ENCODE measurements at places on chromosomes 11 and 22.

DNA sequence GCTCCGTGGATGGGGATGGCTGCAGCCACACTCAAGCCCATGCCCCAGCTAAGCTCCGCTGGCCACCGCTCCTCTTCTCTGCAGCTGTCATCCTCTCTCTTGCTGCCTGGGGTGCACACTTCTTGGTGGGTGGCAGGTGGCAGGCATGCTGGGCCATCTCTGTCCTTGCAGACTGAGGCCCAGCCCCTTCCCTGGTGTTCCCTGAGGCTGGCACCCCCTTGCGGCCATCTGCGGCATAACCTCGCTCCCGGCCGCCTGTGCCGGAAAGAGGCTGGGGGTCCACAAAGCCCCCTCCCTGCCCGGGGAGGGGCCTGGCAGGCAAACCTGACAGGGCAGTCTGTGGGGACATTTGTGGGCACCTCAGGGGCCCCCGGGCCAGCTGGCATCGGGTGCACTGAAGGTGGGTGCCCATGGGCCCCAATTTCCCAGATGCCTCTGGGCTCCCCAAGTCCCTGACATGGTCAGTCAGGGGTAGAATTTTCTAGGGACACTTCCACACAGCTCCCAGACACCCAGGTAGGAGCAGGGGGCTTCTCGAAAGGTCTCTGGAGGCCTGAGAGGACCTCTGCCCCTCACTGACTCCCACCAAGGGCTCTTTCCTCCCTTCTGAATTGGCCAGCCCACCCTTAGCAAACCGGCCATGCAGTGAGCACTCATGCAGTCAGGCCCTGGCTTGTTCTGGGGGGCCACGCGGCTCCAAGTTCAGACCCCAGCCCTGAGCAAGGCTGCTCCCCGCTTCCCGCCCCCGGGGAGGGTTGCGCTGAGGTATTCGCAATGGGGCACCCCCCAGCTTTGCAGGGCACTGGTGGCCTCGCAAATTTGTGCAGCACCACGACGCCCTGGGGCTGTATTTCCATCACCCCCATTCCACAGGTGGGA is 23.5 kb upstream of the TH start:
- peak; percentile 3 for DNase-seq

GRCh38 chr11:83355391-83355790 is 69.2 kb upstream of the CCDC90B start:
- DNase-seq, result no peak

- DNase-seq, result peak; percentile 44
Observed at GRCh38 chr11:21567645-21568290, 625.1 kb upstream of the ANO5 start.

- no peak for DNase-seq
Observed at GRCh38 chr11:75795276-75796090, 19.5 kb upstream of the UVRAG start.

DNA sequence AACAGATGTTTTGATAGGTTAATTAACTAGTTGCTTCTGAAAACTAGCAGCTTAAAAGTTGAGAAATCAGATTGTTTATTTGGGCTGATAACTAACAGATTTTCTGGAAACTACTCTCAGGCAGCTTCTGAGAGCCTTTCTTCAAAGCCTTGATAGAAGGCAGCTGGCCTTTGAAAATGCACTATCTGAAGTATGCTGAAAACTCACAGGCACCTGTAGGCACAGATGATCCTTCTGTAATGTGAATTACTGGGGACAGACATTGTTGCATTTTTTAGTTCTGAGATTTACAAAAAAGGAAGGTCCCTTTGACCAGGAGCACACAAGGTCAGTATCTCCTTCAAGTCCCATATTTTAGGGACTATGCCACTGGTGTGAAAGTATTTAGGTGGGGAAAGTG is 460.8 kb upstream of the CNTN5 start:
- DNase-seq, result no peak

GRCh38 chr11:115931548-115932083 is 427.4 kb upstream of the CADM1 start:
- no peak for DNase-seq

DNA sequence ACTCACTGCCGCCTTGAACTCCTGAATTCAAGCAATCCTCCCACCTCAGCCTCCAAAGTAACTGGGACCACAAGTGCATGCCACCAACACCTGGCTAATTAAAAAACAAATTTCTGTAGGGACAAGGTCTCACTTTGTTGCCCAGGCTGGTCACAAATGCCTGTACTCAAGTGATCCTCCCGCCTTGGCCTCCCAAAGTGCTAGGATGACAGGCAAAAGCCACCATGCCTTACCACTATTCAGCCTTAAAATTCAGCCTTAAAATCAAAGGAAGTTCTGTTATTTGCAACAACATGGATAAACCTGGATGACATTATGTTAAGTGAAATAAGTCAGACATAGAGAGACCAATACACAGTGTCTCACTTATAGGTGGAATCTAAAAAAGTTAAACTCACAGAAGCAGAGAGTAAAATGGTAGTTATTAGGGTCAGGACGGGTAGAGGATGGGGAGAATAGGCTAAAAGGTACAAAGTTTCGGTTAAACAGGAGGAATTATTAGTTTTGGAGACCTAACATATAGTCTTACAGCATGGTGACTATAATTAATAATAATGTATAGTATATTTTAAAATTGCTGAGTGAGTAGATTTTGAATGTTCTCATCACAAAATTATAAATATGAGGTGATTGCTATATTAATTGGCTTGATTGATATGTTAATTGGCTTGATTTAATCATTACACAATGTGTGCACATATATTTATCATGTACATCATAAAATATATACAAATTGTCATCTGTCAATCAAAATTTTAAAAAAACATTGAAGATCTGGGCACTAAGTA is 6.2 kb upstream of the ZNF280A start:
- no peak for DNase-seq

GRCh38 chr22:40128989-40129388 is 48.7 kb upstream of the TNRC6B start:
- DNase-seq, result no peak

- DNase-seq, result peak; percentile 61
Observed at GRCh38 chr11:79087238-79087960, 353.4 kb downstream of the TENM4 start.

- DNase-seq, result no peak
Observed at GRCh38 chr11:10601837-10602236, 33.4 kb upstream of the LYVE1 start.

- no peak for DNase-seq
Observed at GRCh38 chr11:128451652-128452470, 135.5 kb downstream of the ETS1 start.

DNA sequence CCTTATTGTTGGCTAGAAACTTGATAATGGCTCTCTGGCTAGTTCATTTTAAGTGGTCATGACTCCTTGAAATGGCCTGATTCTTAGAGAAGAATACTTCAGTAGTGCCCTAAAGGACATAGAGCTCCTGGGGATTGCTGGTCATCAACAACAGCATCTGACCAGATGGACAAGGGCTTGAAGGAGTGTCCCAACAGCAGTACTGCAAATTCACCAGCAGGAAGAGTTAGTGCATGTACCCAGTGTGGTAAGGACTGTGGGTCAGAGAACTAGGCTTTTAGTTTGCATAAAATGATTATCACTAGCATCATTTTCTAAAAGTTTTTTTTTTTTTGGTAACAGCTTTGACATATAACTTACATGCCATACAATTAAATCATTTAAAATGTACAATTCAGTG is 39.5 kb upstream of the CUL5 start:
- DNase-seq, result no peak

GRCh38 chr22:38731703-38732161 is 24.1 kb downstream of the SUN2 start:
- no peak for DNase-seq

DNA sequence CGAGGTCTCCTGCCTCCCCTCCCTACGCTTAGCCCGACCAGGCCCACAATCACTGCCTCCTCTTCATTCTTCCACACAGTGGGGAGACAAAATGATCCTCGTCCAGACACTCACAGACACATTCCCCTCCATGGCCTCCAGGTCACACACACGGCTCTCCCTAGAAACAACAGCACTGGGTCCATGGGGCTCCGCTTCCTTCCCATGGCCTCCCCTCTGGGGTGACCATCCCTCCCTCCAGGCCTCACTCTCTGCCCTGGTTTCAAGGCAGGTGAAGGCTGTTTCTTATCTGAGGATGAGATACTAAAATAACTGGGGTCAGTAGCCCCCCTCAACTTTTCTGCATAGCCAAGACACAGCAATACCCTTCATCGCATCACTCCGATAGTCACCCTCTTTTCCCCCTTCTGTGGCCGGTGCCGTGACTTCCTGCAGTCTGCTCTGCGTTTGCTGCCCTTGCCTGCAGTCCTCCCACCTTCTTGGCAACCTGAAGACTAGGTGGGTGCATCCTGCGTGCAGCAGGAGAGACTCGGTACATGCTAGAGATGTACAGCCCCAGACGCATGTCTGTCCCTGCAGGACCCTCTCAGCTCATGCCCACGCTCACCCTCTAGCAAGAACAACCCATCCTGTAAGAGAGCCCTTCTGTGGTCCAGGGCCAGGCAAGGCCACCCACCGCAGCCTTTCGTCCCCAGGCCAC is 55.8 kb downstream of the CD6 start:
- DNase-seq, result no peak

DNA sequence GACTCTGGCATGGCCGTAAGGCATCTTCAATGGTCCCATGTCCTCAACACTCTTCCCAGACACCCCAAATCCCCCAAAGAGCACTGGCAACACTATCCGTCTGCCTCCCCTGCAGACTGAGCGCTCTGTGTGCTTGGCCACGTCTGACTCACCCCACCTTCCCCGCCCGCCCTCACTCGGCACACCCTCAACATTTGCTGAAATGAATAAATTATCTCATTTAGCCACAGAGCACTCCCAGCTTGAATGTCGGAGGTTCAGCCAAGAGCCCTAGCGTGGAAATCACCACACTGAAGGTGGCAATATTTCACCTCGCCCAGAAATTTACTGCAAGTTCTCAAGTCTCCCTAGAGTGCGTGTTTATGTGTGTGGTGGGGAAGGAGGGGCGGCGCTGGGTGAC is 46.6 kb upstream of the TCF20 start:
- DNase-seq, result peak; percentile 55

DNA sequence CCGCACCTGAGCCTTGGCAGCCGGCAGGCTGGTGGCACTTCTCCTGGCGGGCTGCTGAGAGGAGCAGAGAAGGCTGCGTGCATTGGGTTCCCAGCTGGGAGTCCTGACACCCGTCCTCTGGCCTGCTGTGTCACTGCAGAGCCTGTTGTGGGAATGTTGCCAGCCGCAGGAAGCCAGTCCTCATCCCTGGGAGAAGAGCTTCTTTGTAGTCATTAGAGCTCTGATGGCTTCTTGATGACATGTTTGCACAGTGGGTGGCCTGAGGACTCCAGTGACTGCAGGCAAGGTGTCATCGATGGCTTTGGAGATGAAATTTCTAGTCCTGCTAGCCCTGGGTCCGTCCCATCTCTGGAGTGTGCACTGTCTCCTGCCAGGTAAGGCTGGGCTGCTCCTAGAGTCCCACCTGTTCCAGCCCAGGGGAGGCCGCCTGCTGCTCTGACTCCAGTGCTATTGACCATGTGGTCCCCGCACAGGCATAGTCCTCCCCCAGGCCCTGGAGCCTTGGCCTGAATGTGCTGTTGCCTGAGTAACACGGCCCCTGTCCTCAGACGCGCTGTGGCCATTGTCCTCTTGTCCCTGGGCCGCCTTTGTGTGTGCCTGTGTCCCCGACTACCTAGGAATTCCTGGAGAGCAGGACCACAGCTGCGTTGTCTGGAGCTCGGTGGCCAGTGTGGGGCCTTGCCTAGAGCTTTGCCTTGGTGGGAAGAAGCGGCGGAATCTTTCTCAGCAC is 129.2 kb downstream of the CACNA1I start:
- no peak for DNase-seq

DNA sequence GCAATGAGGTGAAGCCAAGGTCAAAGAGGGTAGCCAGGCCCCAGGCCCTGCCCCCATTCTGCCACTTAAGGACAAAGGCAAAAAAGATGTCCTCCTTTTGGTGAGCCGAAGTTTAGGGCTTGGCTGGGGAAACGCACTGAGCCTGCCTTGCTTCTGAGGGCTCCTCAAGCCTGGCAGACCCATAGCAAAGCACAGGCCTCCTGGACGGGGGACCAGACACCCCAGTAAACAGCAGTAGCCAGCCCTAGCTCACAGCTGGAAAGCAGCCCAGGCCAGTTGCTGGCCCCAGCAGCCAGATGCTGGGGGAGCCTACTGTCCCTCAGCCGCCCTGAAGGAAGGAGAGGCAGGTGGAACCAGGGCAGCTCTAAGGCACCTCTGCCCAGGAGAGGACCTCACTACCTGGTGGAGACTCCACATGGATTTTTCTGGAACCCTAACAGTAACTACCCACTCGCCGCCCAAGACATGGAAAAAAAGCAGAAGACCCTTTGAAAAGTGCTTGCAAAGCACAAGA is 3.8 kb upstream of the PYGM start:
- no peak for DNase-seq

DNA sequence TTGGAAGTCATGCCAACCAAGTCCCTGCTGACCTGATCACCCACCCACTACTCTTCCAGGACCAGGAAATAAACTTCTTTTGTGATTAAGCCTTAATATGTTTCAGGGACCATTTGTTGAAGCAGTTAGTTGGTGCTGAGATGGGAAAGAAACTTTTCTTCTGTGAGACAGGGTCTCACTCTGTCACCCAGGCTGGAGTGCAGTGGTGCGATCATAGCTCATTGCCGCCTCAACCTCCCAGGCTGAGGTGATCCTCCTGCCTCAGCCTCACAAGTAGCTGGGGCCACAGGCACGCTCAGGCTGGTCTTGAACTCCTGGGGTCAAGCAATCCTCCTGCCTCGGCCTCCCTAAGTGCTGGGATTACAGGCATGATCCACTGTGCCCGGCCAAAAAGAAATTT is 10.6 kb downstream of the SUSD2 start:
- no peak for DNase-seq

GRCh38 chr11:44876906-44877305 is 73.8 kb downstream of the TP53I11 start:
- DNase-seq, result no peak

- DNase-seq, result no peak
Observed at GRCh38 chr11:115682888-115683287, 178.7 kb upstream of the CADM1 start.

DNA sequence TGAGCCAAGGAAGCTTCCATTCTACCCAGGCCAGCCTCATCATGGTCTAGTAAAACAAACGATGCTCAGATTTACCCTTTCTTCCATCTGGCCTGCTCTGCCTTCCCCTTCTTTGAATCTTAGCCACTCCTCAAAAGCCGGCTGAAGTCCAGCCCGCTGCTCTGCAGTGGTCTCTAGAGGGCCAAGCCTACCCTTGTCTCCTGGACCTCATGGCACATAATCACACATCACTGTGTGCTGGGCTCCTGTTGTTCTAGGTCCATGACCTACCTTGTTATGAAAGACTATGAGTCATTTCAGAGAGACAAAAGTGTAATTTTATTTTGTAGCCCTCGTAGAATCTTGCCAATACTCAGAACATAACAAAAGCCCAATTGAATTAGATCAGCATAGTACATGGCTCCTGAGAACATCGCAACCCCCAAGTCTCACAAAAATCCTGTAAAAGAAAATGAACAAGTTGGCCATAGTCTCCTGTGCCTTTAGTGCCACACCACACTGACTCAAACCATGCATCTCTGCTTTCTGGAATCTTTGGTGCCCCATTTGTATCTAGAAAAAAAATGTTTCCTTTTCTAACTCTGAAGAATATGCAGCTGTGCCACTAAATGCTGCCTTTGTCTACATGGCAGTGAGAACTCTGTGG is 192.7 kb downstream of the OPCML start:
- DNase-seq, result no peak

- DNase-seq, result no peak
Observed at GRCh38 chr11:101306721-101307120, 177.1 kb upstream of the PGR start.

Measured in LoVo (cell line).